ENCODE measurements at places on chromosomes 4 and X.
A peak's percentile ranks its signal among the peaks of the same experiment; 100 is the strongest.

- H3K27ac ChIP-seq = no peak overlapping the region
- no peaks in the 10 kb centered on the region for H3K36me3 ChIP-seq
- H3K27me3 ChIP-seq = no peaks in the 10 kb centered on the region
- H3K4me1 ChIP-seq = no peaks in the 10 kb centered on the region
- no peak overlapping the region for H3K4me3 ChIP-seq
Measured at GRCh38 chrX:11398139-11398538, 104.9 kb downstream of the AMELX start.

DNA sequence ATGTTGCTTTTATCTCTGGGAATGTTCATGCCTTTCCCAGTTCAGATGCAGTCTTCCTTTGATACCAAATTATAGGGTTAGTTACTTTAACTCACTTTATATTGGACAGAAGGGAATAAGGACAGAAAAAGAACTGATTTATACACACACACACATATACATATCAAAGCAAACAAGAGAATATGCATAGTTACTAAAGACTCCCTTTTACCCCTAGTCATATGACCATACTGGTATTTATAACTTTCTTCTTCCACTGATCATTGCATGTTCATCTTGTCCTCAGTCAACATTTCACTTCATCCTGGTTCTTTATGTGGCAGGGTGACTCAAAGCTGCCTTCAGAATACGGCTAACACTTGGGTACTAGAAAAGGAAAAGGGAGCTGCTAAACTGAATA, 120.4 kb downstream of the PARM1 start:
- no peaks in the 10 kb centered on the region for H3K36me3 ChIP-seq
- no peak for DNase-seq
- no peak overlapping the region for H3K27ac ChIP-seq
- no peaks in the 10 kb centered on the region for H3K27me3 ChIP-seq
- no peak overlapping the region for H3K4me3 ChIP-seq

DNA sequence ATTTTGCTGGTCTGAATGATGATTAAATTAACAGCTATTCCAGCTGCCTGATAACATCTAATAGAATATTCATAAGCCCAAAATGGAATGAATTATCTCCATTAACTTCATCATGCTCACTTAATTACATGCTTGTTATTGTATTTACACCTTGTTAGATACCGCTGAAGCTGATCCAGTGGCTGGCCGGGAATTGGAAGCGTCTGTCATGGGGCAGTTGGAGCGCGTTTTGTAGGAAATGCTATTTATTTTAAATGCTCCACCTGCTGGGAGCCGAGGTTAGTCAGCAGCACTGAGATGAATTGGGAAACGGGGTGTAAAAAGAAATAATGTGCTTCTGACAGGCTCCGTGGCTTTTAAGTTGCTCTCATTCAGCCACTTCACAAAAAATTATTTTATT, 25.2 kb downstream of the ARX start:
- no peak overlapping the region for H3K27ac ChIP-seq
- no peaks in the 10 kb centered on the region for H3K27me3 ChIP-seq
- no peaks in the 10 kb centered on the region for H3K4me1 ChIP-seq
- no peaks in the 10 kb centered on the region for H3K36me3 ChIP-seq
- peak; percentile 26 for DNase-seq

GRCh38 chr4:144872508-144873225, 225.3 kb downstream of the ANAPC10 start:
- H3K27ac ChIP-seq = no peak overlapping the region
- H3K36me3 ChIP-seq = no peaks in the 10 kb centered on the region
- no peak overlapping the region for H3K4me3 ChIP-seq

GRCh38 chr4:128823025-128823661, 13.6 kb downstream of the JADE1 start:
- DNase-seq = no peak
- H3K36me3 ChIP-seq = no peaks in the 10 kb centered on the region
- no peak overlapping the region for H3K4me3 ChIP-seq
- H3K4me1 ChIP-seq = peaks cover 15% of the 10 kb centered on the region

- no peak for DNase-seq
- H3K4me3 ChIP-seq = no peak overlapping the region
- no peak overlapping the region for H3K27ac ChIP-seq
- H3K4me1 ChIP-seq = no peaks in the 10 kb centered on the region
- peaks cover 2% of the 10 kb centered on the region for H3K27me3 ChIP-seq
Measured at GRCh38 chr4:105548483-105548882, 3.9 kb upstream of the ARHGEF38 start.

DNA sequence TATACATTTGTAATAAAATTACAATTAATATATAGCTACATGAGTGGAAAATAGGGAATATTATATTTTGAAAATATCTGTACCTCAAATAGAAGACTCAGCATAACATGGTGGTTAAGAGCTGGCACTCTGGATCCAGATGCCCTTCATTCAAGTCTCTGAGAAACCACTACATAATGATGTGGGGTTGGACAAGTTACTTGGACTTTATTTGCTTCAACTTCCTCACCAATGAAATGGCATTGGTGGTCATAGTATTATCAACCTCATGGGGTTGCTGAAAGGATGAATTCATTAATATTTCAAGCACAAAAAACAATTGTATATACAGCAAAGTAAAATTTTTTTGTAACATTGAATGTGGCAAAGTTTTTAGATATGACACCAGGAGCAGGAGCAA, 46.4 kb upstream of the UGT2B7 start:
- H3K36me3 ChIP-seq = no peaks in the 10 kb centered on the region
- no peak for DNase-seq
- H3K4me1 ChIP-seq = no peaks in the 10 kb centered on the region
- no peaks in the 10 kb centered on the region for H3K27me3 ChIP-seq
- H3K4me3 ChIP-seq = no peak overlapping the region

- H3K4me3 ChIP-seq = no peak overlapping the region
- H3K4me1 ChIP-seq = peaks cover 5% of the 10 kb centered on the region
- peak; percentile 84 for DNase-seq
- no peaks in the 10 kb centered on the region for H3K36me3 ChIP-seq
Measured at GRCh38 chr4:4430492-4431195, 43.7 kb downstream of the NSG1 start.

DNA sequence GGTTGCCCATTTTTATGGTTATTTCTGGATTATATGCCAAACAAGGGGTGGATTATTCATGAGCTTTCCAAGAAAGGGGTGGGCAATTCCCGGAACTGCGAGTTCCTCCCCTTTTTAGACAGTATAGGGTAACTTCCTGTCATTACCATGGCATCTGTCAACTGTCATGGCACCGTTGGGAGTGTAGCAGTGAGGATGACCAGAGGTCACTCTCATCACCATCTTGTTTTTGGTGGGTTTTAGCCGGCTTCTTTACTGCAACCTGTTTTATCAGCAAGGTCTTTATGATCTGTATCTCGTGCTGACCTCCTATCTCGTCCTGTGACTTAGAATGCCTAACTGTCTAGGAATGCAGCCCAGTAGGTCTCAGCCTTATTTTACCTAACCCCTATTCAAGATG, 57.6 kb downstream of the SH3KBP1 start:
- H3K4me1 ChIP-seq = no peaks in the 10 kb centered on the region
- no peaks in the 10 kb centered on the region for H3K27me3 ChIP-seq
- H3K4me3 ChIP-seq = no peak overlapping the region
- H3K36me3 ChIP-seq = no peaks in the 10 kb centered on the region
- DNase-seq = peak; percentile 42

DNA sequence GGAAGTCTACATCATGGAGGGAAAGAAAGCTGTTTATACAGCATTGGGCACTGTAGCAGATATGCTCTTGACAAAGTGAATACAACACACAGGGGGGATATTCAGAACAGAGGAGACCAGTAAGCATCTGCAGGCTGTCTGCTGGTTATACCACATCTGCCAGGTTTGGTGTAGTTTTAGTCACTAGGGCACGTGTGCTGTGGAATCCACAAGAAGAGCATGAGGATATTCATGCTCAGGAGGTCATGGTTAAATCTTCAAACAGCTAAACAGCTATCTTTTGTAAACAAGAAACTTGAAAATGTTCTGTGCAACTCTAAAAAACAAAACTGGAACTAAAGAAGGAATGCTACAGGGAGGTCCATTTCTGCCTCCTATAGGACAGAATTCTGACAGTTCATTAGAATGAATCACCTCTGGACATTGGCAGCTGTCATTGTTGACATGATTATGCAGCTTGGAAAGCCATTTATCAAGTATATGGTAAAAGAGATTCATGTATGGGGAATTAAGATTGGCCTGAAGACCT, 175.8 kb downstream of the RCHY1 start:
- no peak for DNase-seq
- H3K36me3 ChIP-seq = no peaks in the 10 kb centered on the region
- H3K27ac ChIP-seq = no peak overlapping the region

DNA sequence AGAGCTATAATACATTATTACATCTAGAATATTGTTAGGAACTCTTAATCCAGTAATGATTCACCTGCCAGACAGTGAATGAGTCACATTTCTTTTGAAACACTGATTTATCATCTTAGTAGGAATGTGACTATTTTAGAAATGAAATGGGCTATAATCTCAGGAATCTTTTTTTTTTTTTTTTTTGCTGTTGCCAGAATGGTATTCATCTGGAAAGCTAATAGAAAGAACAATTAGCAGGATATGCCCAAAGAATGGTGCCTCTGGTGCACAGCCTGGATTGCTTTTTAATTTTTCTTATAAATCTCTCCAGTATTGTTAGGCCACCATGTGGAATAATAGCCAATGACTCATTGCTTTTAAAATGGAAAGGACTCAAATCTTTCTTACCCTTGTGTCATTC, 181.1 kb upstream of the SMIM31 start:
- no peak overlapping the region for H3K4me3 ChIP-seq
- H3K27me3 ChIP-seq = no peaks in the 10 kb centered on the region
- H3K4me1 ChIP-seq = no peaks in the 10 kb centered on the region

GRCh38 chr4:1872870-1873269, 1.7 kb downstream of the NSD2 start:
- H3K27me3 ChIP-seq = no peaks in the 10 kb centered on the region
- H3K36me3 ChIP-seq = no peaks in the 10 kb centered on the region
- DNase-seq = no peak
- peaks cover 3% of the 10 kb centered on the region for H3K4me1 ChIP-seq
- H3K4me3 ChIP-seq = no peak overlapping the region
- no peak overlapping the region for H3K27ac ChIP-seq

GRCh38 chr4:122966201-122966600, 43.8 kb upstream of the NUDT6 start:
- no peaks in the 10 kb centered on the region for H3K36me3 ChIP-seq
- no peaks in the 10 kb centered on the region for H3K4me1 ChIP-seq
- no peak overlapping the region for H3K27ac ChIP-seq
- no peak for DNase-seq
- no peak overlapping the region for H3K4me3 ChIP-seq

DNA sequence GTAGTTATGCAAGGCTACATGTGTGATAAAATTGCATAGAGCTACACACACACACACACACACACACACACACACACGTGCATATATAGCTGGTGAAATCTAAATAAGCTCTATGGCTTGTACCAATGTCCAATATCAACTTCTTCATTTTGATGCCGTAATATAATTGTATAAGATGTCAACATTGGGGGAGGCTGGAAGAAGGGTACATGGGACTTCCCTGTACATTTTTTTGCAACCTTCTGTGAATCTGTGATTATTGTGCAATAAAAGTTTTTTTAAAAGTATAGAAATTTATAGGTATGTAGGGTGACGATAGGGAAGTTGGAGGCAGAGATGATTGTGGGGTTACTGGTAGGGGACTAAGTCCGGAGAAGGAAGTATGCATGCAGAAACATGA, 105.5 kb downstream of the HDAC8 start:
- no peak for DNase-seq
- no peak overlapping the region for H3K27ac ChIP-seq
- no peaks in the 10 kb centered on the region for H3K4me1 ChIP-seq
- no peak overlapping the region for H3K4me3 ChIP-seq
- H3K27me3 ChIP-seq = no peaks in the 10 kb centered on the region

DNA sequence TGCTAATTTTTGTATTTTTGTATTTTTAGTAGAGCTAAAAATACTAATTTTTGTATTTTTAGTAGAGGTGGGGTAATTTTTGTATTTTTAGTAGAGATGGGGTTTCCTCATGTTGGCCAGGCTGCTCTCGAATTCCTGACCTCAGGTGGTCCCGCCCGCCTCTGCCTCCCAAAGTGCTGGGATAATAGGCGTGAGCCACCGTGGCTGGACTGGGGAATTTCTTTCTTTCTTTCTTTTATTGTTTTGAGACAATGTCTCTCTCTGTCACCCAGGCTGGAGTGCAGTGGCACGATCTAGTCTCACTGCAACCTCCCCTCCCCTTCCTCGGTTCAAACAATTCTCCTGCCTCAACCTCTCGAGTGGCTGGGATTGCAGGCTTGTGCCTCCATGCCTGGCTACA, 83.0 kb downstream of the FAM193A start:
- H3K36me3 ChIP-seq = no peaks in the 10 kb centered on the region
- DNase-seq = peak; percentile 48
- H3K4me1 ChIP-seq = peaks cover 4% of the 10 kb centered on the region
- H3K27me3 ChIP-seq = no peaks in the 10 kb centered on the region
- no peak overlapping the region for H3K4me3 ChIP-seq
- peak overlapping the region; percentile 43 for H3K27ac ChIP-seq

Data from mesendoderm (in vitro differentiated cells).